ENCODE measurements at places on chromosomes 6 and 20. TPM values are rescaled to one million over a fixed set of nuclear protein-coding genes. Genes with fewer than 3 reads are reported as not detected.

GRCh38 chr20:61934716-61935530 lies 130.8 kb downstream of the TAF4 start:
- no peak for DNase-seq

- no peak for DNase-seq
Observed at GRCh38 chr6:84770521-84770920, 6.1 kb upstream of the TBX18 start.

DNA sequence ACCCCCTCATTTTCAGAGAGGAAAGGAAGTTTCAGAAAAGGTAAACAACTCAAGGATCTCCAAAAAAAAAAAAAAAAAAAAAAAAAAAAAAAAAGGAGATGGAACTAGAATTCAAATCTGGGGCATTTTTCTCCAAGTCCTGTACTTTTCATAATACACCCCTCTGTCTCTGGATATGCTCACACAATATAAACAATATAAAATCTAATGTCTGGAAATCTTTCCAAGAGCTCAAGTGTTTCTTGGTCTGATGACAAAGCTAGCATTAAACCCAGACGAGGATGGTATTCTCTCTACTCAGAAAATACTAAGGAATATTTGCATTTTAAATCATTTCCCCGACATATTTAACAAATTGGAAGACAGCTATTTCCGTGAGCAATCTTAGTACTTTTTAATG lies 5.8 kb downstream of the GCM1 start:
- DNase-seq, result no peak

DNA sequence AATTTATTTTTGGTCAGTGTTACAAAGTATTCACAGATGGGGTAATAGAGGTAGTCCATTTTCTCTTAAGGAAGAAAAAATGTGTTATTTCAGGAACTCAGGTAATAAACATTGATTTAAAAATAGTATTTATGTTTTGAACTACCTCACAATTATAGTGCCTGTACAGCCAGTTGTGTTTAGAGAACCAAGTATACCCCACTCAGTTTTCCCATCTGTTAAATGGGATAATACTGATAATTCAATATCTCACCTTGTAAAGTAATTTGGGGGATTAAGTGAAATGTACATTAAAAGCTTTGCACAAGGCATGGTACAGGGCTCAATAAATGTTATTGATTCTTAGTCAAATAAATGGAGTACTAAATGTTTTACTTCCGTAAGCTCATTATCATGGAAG lies 4.7 kb downstream of the ZNF451 start:
- no peak for DNase-seq

- no peak for DNase-seq
Observed at GRCh38 chr6:166726201-166726600, 99.2 kb upstream of the RPS6KA2 start.

Gene LBP
- total RNA-seq, result 3.5 TPM

Gene PRICKLE4
- 1.6 TPM for total RNA-seq

- no peak for DNase-seq
Observed at GRCh38 chr20:37137547-37137946, 41.6 kb upstream of the RPN2 start.

Gene GTPBP2
- 44.3 TPM for total RNA-seq
